T-cell (primary cell): ENCODE measurements at places on chromosomes 7 and 10. TPM values are rescaled to one million over a fixed set of nuclear protein-coding genes. Genes with fewer than 3 reads are reported as not detected.

CAV1 gene
- total RNA-seq, result not detected

DNA sequence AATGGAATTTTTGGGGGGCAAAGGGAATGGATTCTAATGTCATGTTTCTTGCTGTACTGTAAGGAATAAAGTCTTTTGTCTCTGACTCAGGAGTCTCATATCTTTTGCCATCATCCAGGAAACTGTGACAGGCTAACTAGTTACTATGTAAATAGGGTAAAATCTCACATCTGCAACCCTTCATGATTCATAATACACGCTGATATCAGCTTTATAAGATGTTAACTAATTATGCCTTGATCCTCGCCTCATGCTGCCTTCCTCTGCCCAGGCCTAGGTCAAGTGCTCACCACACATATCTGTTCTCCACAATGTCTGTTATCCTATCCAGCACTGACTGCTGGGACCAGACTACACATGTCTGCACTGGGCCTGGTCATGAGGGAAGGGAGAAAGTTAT lies 81.3 kb upstream of the CXCL12 start:
- H3K4me3 ChIP-seq, result no peak overlapping the region
- no peak overlapping the region for H3K27ac ChIP-seq
- no peaks in the 10 kb centered on the region for H3K36me3 ChIP-seq
- H3K27me3 ChIP-seq, result peaks cover 12% of the 10 kb centered on the region

GRCh38 chr10:25988583-25988982 lies 54.6 kb downstream of the MYO3A start:
- no peaks in the 10 kb centered on the region for H3K36me3 ChIP-seq
- no peak for DNase-seq
- H3K4me1 ChIP-seq, result no peaks in the 10 kb centered on the region

DNA sequence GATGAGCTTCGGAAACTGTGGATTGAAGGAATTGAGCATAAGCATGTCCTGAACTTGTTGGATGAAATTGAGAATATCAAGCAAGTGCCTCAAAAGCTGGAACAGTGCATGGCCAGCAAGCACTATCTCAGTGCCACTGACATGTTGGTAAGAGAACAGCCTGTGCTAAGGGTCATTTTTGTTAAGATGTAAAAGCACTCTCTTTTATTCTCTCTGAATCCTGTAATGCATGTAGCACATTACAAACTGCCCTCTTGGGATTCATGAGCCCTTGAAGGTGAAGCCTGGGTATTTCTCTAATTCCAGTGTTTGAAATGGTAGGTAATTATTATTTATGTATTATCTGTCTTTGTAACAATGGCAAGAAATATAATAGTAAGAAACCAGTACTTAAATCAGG lies 36.1 kb downstream of the EXOC4 start:
- H3K4me1 ChIP-seq, result no peaks in the 10 kb centered on the region
- H3K27me3 ChIP-seq, result no peaks in the 10 kb centered on the region
- no peak for DNase-seq
- H3K36me3 ChIP-seq, result peaks cover 4% of the 10 kb centered on the region

DNA sequence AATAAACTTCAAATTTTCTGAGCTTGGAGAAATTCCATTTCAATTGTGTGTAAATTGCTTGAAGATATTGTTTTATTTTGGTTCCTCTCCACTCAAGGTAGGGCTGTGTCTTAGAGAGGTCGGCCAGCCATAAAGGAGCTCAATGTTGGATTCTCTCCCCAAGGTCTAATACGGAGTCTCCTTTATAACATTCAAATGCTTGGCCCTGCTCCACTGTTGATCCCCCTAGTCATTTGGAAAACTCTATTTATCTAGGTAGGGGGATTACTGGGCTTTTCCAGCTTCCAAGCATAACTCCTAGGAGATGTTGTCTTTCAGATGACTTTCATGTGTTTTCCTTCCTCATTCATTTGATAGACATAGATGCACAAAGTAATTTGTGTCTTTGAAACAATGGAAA lies 170.9 kb downstream of the LRMDA start:
- H3K4me3 ChIP-seq, result no peak overlapping the region
- H3K27me3 ChIP-seq, result peaks cover 4% of the 10 kb centered on the region
- no peaks in the 10 kb centered on the region for H3K36me3 ChIP-seq

ZDHHC16 gene
- total RNA-seq, result 16.1 TPM

PTTG1IP2 gene
- not detected for total RNA-seq

GRCh38 chr7:157964016-157964415 lies 623.6 kb downstream of the PTPRN2 start:
- peaks cover 2% of the 10 kb centered on the region for H3K27me3 ChIP-seq
- no peak overlapping the region for H3K4me3 ChIP-seq
- H3K4me1 ChIP-seq, result no peaks in the 10 kb centered on the region
- no peak overlapping the region for H3K27ac ChIP-seq
- H3K36me3 ChIP-seq, result no peaks in the 10 kb centered on the region

DNA sequence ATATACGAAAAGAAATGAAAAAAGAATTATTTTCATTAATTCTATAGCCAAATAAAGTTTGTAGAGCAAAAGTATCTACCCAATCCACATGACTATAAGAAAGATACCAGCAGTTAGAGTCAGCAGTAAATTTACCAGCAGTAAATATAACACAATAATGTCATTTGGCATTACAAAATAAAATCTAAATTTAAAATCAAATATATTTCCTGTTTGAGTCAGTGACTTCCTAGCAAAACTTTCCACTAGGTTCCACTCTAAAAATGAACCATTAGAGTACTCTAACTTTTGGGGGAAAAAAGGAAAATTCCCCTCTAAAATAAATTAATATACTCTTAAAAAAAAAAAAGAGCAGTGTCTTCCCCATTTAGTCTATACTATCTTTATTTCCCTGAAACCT lies 144.8 kb downstream of the CPEB3 start:
- no peak overlapping the region for H3K27ac ChIP-seq
- no peak overlapping the region for H3K4me3 ChIP-seq
- no peaks in the 10 kb centered on the region for H3K27me3 ChIP-seq

DNA sequence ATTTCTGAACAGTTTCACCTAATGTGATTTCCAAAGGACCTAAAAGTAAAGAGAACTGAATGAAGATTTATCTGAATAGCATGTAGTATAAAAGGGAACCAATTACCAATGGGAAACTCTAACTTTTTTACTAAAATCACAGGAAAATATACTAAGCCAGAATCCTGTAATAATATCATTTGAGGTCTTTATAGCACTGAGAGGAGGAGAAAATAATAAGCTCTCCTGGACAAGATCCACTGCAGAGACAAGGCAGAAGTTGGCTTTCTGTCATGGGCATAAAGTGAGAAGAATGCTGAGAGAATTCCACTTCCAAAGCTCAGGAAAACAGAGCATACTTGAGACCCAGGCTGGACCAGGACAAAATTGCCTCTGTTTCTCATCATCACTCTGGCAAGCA lies 1131.4 kb downstream of the SORCS1 start:
- no peaks in the 10 kb centered on the region for H3K27me3 ChIP-seq
- DNase-seq, result no peak
- no peaks in the 10 kb centered on the region for H3K36me3 ChIP-seq
- no peak overlapping the region for H3K4me3 ChIP-seq

PODXL gene
- 1.5 TPM for total RNA-seq

SNX10 gene
- total RNA-seq, result 5.7 TPM

GRCh38 chr7:145511004-145511403 lies 605.6 kb upstream of the CNTNAP2 start:
- H3K27ac ChIP-seq, result no peak overlapping the region
- no peaks in the 10 kb centered on the region for H3K27me3 ChIP-seq
- H3K4me1 ChIP-seq, result no peaks in the 10 kb centered on the region
- H3K36me3 ChIP-seq, result no peaks in the 10 kb centered on the region
- no peak for DNase-seq

FGFR2 gene
- 1.2 TPM for total RNA-seq

DNA sequence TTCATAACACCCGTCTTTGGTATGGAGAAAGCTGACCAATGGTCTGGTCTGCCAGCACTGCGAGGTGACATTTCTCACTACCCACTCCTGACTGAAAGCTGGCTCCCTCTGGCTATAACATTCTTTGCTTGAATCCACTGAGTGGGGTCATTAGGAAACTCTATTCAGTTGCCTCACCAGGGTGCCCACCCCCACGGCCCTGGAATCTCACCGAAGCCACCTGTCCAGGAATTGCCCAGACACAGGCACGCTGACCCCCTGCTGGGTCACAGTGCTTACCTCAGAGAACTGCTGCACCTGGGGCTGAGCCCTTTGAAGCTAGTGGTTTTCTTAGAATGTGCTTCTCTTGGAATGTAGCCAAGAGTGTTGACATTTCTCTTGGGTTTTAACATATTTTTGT lies 28.6 kb downstream of the HECW1 start:
- no peak overlapping the region for H3K27ac ChIP-seq
- no peak overlapping the region for H3K4me3 ChIP-seq
- DNase-seq, result no peak
- no peaks in the 10 kb centered on the region for H3K36me3 ChIP-seq
- no peaks in the 10 kb centered on the region for H3K27me3 ChIP-seq

- H3K4me1 ChIP-seq, result no peaks in the 10 kb centered on the region
- no peaks in the 10 kb centered on the region for H3K27me3 ChIP-seq
- no peak overlapping the region for H3K4me3 ChIP-seq
- no peak overlapping the region for H3K27ac ChIP-seq
- H3K36me3 ChIP-seq, result no peaks in the 10 kb centered on the region
- DNase-seq, result no peak
Measured at GRCh38 chr7:110881721-110882120, 209.2 kb upstream of the LRRN3 start.

DNA sequence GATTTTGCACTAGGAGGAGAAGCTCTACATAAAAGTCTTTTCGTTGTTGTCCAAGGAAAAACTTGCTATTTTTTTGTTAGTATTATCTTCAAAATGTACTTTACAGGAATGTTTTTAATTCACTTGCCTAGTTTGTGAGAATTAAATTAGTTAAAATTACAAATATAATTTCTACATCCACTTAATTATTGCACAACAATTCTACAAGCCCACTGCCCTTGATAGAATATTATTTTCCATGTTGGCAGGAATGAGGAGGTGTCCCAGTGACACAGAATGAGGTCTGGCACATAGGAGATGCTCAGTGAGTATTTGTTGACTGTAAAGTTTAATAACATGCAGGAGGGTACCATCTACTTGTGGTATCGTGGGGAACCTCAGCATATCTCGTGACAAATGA lies 255.4 kb downstream of the SDHAF3 start:
- H3K36me3 ChIP-seq, result no peaks in the 10 kb centered on the region
- no peak for DNase-seq
- no peak overlapping the region for H3K4me3 ChIP-seq
- no peak overlapping the region for H3K27ac ChIP-seq
- H3K4me1 ChIP-seq, result no peaks in the 10 kb centered on the region
- no peaks in the 10 kb centered on the region for H3K27me3 ChIP-seq

OIT3 gene
- total RNA-seq, result not detected

- H3K27me3 ChIP-seq, result peaks cover 13% of the 10 kb centered on the region
- no peaks in the 10 kb centered on the region for H3K4me1 ChIP-seq
- H3K36me3 ChIP-seq, result no peaks in the 10 kb centered on the region
- no peak overlapping the region for H3K4me3 ChIP-seq
Measured at GRCh38 chr7:35356495-35356894, 102.6 kb upstream of the TBX20 start.

ZNF365 gene
- total RNA-seq, result 2.0 TPM

- peaks cover 9% of the 10 kb centered on the region for H3K4me1 ChIP-seq
- H3K36me3 ChIP-seq, result no peaks in the 10 kb centered on the region
- H3K27ac ChIP-seq, result no peak overlapping the region
- peaks cover 71% of the 10 kb centered on the region for H3K27me3 ChIP-seq
- DNase-seq, result no peak
Measured at GRCh38 chr7:516606-517456, 2.8 kb downstream of the PDGFA start.

DNA sequence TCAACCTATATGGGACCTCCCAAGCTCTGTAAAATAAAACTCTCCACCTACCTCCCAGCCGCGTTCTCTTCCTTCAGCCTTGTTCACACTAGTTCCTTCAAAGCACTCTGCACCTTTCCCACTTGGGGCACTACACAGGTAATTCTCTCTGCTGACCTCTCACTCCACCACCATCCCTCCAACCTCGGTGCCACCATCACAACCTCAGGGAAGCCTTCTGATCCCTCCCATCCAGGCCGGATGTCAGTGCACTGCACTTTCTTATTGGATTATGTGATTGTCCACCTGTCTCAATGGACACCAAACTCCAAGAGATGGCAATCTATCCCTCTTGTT lies 7.0 kb downstream of the LARP4B start:
- peaks cover 20% of the 10 kb centered on the region for H3K36me3 ChIP-seq
- no peak overlapping the region for H3K27ac ChIP-seq
- H3K4me3 ChIP-seq, result no peak overlapping the region
- no peak for DNase-seq
- H3K4me1 ChIP-seq, result peaks cover 10% of the 10 kb centered on the region

FOXI2 gene
- total RNA-seq, result not detected

GRCh38 chr10:25902002-25902401 lies 32.0 kb upstream of the MYO3A start:
- no peak overlapping the region for H3K4me3 ChIP-seq
- H3K27me3 ChIP-seq, result no peaks in the 10 kb centered on the region
- H3K4me1 ChIP-seq, result no peaks in the 10 kb centered on the region
- DNase-seq, result no peak

GRCh38 chr10:19658622-19659233 lies 157.5 kb upstream of the PLXDC2 start:
- H3K27ac ChIP-seq, result no peak overlapping the region
- no peak for DNase-seq
- H3K4me1 ChIP-seq, result no peaks in the 10 kb centered on the region

DNA sequence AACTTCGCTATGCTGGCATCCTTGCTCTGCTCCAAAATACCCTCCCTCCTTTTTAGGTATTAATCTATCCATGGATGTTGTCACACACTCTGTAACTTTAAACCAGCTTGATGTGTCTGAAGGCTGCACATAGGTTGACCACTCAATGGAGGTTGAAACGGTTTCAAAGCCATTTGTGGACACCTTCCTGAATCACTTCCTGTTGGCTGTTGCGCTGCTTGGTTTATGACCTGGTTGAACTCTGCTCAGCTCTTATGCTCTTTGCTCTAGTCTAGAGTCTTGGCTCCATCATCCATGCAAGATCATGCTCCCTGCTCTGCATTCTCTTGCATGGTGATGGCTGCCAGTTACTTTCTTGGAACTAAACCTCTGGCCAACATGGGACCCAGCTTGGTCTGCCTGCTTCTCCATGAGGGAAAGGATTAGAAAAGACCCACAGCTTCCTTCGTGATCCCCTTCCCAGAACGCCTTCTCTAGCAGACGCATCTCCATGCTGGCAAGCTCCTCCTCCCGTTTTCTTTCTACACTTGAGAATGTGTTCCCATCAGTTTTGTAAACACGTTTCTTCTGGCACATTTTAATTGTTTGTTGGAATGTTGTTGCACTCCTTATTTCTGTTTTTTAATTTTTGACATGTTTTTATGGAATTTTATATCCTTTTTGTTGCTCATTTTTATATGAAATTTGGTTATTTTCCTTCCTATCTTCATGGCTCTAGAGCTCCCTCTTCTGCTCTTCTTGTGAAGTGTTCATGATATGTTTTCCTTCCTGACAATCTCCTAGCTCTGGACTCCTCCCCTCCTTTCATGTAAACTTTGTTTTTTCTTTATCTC lies 149.8 kb downstream of the XPNPEP1 start:
- H3K4me3 ChIP-seq, result no peak overlapping the region
- H3K27me3 ChIP-seq, result peaks cover under 1% of the 10 kb centered on the region
- no peaks in the 10 kb centered on the region for H3K4me1 ChIP-seq
- H3K27ac ChIP-seq, result no peak overlapping the region
